Body of pancreas (tissue), 4 donors: ENCODE measurements at places on chromosomes 2 and 18.

DNA sequence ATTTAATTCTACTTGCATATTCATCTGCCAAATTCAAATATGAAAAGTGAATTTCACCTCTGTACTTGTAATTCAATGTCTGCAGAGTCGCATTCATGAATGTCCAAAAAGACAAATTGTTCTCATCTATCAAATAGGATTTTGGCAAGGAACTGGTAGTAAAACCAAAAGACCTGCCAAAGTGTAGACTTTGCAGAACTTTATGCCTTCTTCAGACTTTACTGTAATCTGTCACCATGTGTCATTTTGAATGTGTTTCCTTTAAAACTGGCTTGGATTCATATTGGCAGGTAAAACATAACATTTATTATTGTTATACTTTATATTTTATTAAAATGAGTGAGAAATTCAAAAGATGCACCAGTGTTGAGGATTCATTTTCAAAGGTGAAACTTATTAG, 701.9 kb upstream of the LINC00305 start:
- no peak for DNase-seq

DNA sequence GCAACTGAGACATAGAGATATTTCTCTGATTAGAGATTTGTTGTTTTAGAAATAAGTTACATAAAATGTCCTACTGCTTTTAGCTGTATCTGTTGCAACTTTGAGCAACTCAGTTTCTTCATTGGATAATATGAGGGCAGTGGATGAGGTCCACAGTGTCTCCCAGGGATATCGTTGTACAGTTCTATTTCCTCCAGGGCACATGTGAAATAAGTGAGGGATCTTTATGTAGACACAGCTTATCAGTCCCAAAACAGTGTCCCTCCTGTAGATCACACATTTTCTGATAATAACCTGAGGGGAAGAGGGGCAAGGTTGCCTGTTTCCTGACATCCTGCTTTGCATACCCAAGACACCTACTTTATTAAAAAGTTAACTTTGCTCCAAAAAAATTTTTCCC, 1231.2 kb upstream of the ZEB2 start:
- no peak for DNase-seq

GRCh38 chr2:833180-833579, 117.5 kb upstream of the SNTG2 start:
- no peak for DNase-seq

DNA sequence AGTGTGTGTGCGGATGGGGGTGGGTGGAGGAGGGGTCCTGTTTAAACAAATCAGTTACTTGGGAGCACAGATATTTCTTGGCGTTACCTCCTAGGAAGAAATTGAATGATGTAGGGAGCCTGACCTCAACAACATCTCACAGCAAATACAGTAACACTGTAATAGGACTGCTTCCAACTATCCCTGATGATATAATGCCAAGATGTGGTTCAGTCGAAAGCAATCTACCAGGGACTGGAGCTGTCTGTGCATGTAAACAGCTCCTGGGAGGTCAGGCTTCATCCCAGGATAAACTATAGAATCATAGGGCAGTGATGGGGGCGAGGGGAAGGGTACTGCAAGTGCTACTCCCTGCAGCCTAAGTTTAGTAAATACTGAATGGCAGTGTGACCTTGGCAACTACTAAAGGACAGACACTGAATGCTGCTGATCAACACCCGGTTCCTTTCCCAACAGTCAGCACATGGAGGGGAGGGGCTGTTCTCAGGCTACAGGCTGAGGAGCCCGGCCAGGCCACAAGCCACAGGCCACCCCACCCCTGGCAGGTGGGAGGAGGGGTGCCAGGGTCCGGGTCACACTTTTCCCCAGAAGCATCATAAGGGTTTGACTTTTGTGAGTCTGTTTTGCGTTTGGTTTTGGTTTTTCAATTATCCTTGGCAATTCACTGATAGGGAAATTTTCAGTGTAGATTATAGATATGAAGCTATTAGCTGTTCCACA, 85.3 kb upstream of the ZNF397 start:
- peak; percentile 75 for DNase-seq

- DNase-seq: no peak
Measured at GRCh38 chr2:165348441-165348840, 109.2 kb downstream of the SCN2A start.
